ENCODE measurements at places on chromosomes 2 and 18. TPM values are rescaled to one million over a fixed set of nuclear protein-coding genes. Genes with fewer than 3 reads are reported as not detected.

CPLX4 gene
- not detected for total RNA-seq

PAX8 gene
- total RNA-seq, result 0.17 TPM

IHH gene
- total RNA-seq, result 0.75 TPM

UBR3 gene
- 34.3 TPM for total RNA-seq

PLCL1 gene
- total RNA-seq, result 0.59 TPM

SUCLG1 gene
- 60.5 TPM for total RNA-seq

KCNK3 gene
- 6.6 TPM for total RNA-seq

GAREM1 gene
- 1.7 TPM for total RNA-seq

PRKAG3 gene
- not detected for total RNA-seq

SKA1 gene
- total RNA-seq, result 0.08 TPM

ANO7 gene
- 0.25 TPM for total RNA-seq

BMPR2 gene
- total RNA-seq, result 9.9 TPM

INO80C gene
- 10.4 TPM for total RNA-seq

ELOA2 gene
- not detected for total RNA-seq

XRCC5 gene
- total RNA-seq, result 104 TPM

GPR39 gene
- total RNA-seq, result 2.2 TPM

KATNAL2 gene
- 4.8 TPM for total RNA-seq

GLB1L gene
- total RNA-seq, result 2.8 TPM

CHRNG gene
- total RNA-seq, result not detected

TUBA4B gene
- 0.08 TPM for total RNA-seq

IMPACT gene
- 11.5 TPM for total RNA-seq

NAT8 gene
- 27.6 TPM for total RNA-seq
